ENCODE measurements at places on chromosomes 4 and X. TPM values are rescaled to one million over a fixed set of nuclear protein-coding genes. Genes with fewer than 3 reads are reported as not detected.

HSFX2 gene
- not detected for total RNA-seq

BRS3 gene
- total RNA-seq, result not detected

DUX4 gene
- not detected for total RNA-seq

DNA sequence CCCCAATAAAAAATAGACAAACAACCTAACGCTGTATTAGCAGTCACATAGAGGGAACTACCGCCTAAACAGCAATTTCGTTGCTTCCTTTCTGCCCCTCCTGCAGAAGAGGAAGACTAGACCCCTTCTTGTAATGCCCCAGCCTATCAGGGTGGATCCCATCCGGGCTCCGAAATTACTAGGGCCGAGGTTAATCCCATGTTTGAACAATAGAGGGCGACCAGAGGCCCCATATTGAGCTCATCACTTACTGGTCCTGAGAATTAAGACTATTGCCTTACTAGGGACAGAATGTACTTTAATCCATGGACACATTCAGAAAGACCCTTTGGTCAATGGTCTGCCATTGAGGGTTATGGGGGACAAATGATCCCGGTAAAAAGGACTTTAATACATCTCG is 11.8 kb upstream of the ZNF630 start:
- DNase-seq, result no peak

- DNase-seq, result no peak
Measured at GRCh38 chr4:38136604-38137003, 176.4 kb downstream of the PTTG2 start.

GRCh38 chr4:64713256-64713840 is 304.1 kb upstream of the TECRL start:
- DNase-seq, result no peak

DNA sequence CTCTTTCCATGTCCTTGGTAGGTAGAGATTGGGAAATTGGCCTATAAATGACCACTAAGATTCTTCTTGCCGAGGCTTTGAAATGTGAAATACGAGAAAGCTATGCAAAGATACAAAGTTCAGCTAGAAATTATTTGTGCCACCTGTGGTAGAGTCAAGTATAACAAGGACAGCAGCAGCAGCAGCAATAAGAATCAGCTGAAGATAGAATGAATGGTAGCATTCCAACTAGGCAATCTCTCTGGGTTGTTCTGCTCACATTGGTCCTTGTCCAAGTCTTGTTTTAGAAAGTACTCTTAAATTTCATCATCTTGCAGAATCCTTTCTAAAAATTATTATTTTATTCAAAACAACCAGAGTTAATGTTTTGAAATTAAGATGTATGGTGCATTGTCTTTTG is 67.8 kb upstream of the PCDH10 start:
- DNase-seq, result no peak

Measured in left ventricle myocardium superior (tissue), 1 donor.